Transverse colon (tissue), 4 donors: ENCODE measurements at places on chromosomes 2 and 18. TPM values are rescaled to one million over a fixed set of nuclear protein-coding genes. Genes with fewer than 3 reads are reported as not detected.

DNA sequence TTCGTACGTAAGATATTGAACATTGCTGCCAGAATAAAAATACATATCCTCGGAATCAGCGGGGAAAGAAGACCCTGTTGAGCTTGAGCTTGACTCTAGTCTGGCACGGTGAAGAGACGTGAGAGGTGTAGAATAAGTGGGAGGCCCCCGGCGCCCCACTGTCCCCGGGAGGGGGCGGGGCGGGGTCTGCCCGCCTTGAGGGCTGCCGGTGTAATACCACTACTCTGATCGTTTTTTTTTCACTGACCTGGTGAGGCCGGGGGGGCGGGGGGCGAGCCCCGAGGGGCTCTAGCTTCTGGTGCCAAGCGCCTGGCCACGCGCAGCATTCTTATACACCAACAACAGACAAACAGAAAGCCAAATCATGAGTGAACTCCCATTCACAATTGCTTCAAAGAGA, 324.0 kb upstream of the REG3G start:
- DNase-seq: no peak

GRCh38 chr18:68568364-68569155, 146.3 kb downstream of the TMX3 start:
- DNase-seq: no peak

GRCh38 chr18:71189581-71189980, 900.7 kb downstream of the SOCS6 start:
- DNase-seq: no peak

GRCh38 chr2:71082402-71083252, 14.2 kb downstream of the NAGK start:
- DNase-seq: no peak

DNA sequence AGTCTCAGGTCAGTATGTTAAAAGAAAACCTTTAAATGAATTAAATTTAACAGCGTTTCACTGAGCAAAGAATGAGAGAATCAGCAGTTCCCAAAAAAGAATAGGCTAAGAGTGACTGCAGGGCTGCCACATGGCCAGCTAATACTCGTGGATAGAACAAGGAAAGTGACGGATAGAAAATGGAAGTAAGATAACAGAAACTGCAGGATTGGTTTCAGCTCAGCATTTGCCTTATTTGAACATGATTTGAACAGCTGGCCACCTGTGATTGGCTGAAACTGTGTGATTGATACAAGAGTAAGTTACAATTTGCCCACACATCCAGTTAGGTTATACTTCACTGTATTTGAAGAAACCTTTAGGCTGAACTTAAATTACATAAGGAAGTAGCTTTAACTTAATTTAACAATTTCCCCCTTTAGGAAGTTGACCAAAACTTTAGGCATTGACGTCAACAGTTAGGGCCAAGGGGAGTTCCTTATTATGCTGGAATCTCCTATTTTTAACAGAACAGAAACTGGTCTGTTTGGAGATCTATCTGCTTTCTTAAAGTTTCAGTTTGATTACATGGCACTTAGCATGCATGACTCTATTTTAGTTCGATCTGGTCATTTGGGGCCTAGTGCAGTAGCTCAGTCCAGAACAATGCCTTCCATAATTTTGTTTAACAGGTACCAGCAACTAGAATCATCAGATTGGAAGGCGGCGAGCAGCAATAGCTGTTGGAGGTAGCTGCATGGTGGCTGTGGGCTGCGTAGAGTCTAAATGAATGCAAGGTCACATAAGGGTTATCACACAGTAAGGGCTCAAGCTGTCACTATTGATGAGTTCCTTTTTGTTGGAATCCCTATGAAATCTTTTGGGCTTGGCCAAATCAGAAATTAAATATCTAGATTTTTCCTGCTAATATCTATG, 143.4 kb downstream of the TRIM43 start:
- DNase-seq: no peak

DNA sequence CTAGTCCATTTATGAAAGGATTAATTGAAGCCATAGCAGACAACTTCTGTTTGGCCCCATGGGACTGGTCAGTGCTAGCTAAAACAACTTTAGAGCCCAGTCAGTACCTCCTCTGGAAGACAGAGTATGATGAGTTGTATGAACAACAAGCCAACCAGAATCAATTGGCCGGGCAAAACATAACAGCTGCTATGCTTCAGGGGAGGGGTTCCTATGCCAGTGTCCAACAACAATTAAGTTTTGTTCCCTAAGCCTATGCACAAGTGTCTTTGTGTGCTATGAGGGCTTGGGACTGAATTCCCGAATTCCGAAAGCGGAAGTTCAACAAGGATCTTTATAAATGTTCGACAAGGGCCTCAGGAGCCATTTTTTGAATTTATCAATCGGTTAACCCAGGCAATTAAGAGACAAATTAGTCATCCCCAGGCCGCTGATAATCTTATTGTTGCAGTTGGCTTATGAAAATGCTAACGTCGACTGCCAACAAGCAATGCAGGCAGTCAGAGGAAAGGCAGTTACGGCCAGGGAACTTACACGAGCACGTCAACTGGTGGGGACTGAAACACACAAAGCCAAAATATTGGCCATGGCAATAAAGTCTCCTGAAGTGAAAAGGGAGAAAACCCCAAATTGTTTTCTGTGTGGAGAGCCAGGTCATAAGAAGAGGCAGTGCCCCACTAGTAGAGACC, 57.9 kb downstream of the ZNF638 start:
- DNase-seq: no peak

DNA sequence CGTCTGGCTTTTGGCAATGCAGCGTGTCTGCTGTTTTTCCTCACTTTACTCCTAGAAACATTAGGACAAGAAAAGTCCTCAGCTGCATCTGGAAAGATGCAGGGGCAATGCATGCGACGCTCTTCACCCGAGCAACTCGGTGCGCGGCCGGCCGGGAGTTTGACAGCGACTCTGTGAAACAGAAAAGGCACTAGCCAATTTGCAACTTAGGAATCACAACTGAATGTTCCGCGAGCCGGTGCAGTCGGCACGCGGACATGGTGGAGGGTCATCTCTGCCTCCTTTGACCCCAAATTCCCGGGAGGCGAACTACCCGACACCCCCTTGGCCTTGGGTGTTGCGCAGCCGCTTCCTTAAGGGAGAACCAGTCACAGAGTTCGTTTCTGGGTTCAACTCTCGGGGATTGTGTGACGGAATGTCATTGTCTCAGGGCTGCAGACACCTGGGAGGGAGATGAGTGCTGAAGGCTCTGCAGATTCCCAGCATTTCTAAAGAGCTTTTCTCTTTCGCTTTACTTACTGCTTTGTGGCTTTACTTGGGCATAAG, 9.8 kb downstream of the NR4A2 start:
- no peak for DNase-seq

The FEV gene
- not detected for total RNA-seq

The DSG1 gene
- total RNA-seq: 0.16 TPM
